T-helper 2 cell (primary cell): ENCODE measurements at places on chromosomes 11 and 22.

GRCh38 chr22:20607157-20607907, 99.9 kb downstream of the MED15 start:
- no peak for DNase-seq

DNA sequence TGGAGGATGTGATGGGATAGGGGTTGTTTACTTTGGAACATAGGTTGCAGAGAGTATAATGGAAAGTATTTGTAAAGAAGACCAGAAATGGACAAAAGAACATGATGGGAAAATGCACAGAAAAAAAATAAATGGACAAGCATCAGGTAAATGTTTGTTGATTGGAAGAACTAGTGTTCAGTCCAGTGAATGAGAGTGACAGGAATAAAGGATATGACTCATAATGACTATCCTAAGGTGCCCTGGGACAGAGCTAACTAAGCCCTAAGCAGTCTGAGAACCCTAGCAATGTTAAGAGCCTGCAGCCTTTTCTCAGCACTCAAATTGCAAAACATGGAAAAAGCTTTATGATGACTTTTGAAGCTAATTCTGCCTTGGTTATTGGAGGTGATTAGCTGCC, 732.8 kb upstream of the ANO5 start:
- DNase-seq, result no peak

GRCh38 chr22:22763512-22763911, 119.1 kb downstream of the GGTLC2 start:
- DNase-seq, result no peak

DNA sequence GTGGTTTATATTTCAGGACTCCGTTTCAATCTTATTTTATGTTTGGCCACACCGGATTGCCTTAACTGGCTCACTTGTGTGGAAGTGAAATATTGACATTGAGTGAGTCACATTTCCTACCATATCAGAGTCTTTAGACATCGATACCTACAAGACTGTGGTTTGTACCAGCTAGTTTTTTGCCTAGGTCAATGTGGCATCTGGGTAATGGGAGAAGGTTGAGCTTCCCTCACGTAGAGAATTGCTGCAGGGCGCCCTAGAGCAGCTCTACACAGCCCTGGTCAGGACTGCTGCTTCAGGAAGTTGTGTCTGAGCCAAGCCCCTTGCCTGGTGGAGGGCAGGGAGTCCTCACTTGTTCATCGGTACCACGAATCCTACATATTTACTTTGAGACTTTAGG, 1.6 kb downstream of the GRAMD1B start:
- DNase-seq, result no peak

- DNase-seq, result no peak
These were observed 821.1 kb downstream of the CNTN5 start for GRCh38 chr11:99841885-99842284.

DNA sequence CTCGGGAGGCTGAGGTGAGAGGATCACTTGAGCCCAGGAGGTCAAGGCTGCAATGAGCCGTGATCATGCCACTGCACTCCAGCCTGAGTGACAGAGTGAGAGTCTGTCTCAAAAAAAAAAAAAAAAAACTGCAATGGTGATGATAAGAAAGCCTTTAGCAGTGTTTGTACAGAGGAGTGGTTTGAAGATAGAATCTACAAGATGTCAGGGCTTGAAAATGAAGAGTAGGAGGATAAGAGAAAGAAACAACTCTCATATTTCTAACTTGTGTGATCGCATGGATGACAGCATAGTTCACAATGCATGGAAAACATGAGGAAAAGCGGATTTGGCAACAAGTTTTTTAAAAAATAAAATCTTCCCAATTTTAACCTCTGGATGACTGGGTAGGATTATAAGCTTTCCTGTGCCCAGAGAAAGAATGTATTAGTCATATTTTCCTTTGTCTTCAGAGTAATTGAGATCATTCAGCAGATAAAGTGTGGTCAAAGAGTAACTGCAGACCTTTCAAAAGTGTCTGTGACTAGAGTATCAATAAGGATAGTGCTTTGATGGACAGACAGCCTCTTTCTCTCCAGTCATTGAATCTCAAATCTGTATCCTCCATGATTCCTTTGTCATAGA, 328.1 kb downstream of the CASP12 start:
- DNase-seq, result peak; percentile 53

DNA sequence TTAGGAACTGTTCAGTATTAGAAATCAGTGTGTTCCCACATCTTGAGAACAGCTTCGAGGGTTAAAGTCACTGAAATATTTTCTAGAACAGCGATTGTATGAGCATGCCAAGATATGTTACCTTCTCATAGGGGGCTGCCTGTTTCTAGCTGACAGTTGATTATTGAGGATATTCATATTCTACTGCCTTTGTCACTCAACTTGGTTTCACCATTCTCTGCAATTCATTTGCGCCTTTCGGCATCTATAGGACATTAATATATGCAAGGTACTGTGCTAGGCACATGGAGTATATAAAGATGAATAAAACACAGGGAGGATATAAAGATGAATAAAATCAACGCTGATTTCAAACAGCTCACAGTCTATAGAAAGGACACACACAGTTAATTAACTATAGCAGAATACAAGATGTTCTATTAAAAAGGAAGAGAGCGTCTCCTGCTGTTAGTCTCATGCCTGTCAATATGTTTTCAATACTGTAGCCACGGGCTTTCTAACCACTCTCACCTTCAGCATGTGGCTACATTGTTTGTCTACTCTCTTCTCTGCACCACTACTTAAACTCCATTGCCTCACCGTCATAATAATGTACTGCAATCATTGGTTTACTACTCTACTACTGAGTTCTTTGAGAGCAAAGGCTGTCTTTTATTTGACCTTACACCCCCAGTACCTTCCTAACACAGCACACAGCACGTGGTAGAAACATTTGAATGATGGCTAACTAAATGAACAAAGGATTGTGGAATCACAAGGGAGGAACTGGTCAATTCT, 81.9 kb downstream of the RAB30 start:
- DNase-seq, result no peak

GRCh38 chr11:120839201-120839600, 184.7 kb upstream of the TBCEL start:
- no peak for DNase-seq

DNA sequence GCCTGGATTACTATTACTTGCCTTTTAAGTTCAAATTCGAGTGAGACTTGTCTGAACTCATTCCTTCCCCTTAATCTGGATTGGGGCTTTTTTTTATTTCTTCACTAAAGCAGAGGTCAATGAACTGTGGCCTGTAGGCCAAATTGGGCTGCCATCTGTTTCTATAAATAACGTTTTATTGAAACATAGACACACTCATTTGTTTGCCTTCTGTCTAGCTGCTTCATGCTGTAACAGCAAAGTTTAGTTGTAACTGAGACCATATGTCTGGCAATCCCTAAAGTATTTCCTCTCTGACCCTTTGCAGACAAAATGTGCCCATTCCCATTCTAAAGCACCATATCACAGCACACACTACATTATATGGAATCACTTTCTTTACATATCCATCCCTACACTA, 207.9 kb upstream of the ISX start:
- no peak for DNase-seq

GRCh38 chr11:61569701-61570100, 11.2 kb downstream of the SYT7 start:
- no peak for DNase-seq
